ENCODE measurements at places on chromosomes 1 and 21.

DNA sequence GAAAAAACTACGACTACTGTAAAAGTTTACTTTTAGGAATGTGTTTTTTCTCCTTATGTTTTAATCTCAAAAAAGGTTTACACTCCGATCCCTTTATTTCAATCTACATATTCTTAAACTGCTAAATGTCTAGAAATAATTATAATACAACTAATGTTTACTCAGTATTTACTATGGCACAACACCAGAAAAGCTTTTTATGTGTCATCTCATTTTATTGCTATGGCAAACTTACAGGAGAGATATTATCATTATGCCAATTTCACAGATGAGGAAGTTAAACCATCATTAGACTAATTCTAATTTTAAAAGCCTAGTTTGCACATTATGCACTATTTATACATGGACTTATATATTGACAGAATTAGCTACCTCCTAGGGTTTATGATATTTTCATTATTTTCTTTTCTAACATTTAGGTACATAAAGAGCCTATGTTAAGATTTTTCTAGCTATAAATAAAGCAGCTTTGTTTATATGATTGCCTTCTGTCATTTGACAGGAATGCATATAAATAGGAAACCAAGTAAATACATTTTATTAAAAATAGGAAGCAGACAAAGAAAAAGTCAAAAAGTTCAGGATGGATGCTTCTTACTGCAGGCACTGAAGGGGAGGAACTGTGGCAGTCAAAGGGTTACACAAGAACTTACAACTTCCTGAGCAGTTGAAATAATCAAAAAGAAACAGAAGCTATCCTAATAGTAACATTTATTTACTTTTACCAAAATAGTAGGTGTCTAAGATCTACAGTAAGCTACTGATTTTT lies 442.4 kb downstream of the LTN1 start:
- no peak for DNase-seq

DNA sequence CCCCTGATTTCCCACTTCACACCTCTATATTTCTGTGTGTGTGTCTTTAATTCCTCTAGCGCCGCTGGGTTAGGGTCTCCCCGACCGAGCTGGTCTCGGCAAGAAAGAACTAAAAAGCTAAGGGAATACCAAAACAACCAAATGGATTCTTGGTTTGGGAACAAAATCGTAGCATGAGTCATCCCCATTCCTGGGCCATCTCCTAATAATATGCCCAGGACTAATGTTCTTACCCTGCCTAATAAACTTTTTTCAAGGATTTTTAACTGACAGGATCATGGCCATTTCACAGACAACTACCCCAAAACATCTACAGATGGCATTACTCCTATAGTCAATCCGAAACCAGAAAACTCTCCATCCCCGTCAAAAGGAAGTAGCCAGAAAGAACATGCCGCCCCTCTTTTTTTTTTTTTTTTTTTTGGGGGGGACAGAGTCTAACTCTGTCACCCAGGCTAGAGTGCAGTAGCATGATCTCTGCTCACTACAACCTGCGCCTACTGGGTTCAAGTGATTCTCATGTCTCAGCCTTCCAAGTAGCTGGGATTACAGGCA lies 4.1 kb upstream of the HPDL start:
- no peak for DNase-seq

GRCh38 chr1:171218661-171219060 lies 29.6 kb upstream of the FMO1 start:
- DNase-seq = no peak

DNA sequence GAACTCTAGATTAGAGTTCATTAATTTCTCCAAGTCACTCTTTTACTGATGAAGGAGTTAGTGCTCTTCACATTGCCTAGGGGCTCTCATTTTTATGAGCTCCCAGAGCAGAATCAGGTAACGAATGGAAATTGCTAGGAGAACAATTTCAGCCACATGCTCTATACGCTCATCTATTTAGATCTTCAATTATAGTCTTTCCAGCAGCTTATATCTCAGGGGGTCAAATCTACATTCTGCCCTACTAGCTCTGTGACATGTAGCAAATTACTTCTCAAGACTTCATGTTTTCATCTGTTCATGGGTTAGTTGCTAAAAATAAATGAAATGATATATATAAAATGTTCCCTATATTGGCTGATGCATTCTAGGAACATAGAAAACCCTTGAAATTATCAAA lies 183.6 kb downstream of the PLPP3 start:
- DNase-seq = no peak

- DNase-seq = no peak
These were observed 58.7 kb downstream of the NRDC start for GRCh38 chr1:51819810-51820209.

DNA sequence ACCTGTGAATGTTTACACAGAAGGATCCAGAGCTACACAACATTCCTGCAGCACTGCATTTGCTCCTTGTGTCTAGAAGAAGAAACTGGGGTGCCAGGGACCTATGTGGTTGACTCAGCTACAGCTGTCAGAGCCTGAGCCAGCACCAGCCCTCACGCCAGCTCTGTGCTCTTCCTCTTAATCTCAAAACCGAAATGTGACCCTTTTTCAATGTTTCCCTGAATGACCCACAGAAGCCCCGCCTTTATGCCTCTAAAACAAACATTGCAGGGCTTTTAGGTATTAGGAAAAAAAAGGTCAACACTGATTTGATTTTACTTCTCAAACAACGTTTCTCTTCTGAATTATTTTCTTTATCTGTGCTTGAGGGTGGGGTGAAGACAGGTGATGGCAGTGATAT lies 260.5 kb downstream of the DYRK1A start:
- no peak for DNase-seq

GRCh38 chr1:227729144-227729880 lies 5.8 kb downstream of the JMJD4 start:
- DNase-seq = no peak

- no peak for DNase-seq
These were observed 3.1 kb downstream of the WNT4 start for GRCh38 chr1:22139817-22140216.

- DNase-seq = no peak
These were observed 66.2 kb downstream of the ATP2B4 start for GRCh38 chr1:203692565-203693470.

- DNase-seq = no peak
These were observed 176.5 kb downstream of the PBX1 start for GRCh38 chr1:164735315-164736052.
